Stimulated activated CD8-positive, alpha-beta memory T cell treated with anti-CD3 and anti-CD28 coated beads, Interleukin-4, amount 100 ng/mL, for 24 hours (primary cell): ENCODE measurements at places on chromosomes 16 and 17.

- no peak for DNase-seq
These were observed 770 bp upstream of the MYH3 start for GRCh38 chr17:10657879-10658278.

GRCh38 chr16:81650982-81651562, 128.0 kb upstream of the PLCG2 start:
- no peak for DNase-seq

DNA sequence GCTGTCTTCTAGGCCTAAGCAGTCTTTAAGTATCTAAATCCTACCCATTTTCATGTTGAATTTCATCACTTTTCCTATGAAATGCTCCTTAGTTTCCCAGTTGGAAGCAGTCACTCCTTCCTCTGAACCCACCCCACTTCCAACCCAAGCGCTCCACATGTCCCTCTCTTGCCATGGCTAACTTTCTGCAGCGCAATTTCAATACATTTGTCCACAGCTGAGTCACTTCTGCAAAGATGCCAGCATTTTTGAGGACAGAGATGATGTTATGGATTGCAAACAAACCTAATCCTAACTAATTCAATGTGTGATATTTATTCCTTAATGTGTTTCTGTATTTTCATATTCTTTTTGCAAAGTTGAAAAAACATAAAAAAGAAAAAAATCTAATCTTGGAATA, 71.7 kb downstream of the HLF start:
- DNase-seq, result no peak

- no peak for DNase-seq
These were observed 46.3 kb downstream of the PRKCA start for GRCh38 chr17:66348584-66349165.

DNA sequence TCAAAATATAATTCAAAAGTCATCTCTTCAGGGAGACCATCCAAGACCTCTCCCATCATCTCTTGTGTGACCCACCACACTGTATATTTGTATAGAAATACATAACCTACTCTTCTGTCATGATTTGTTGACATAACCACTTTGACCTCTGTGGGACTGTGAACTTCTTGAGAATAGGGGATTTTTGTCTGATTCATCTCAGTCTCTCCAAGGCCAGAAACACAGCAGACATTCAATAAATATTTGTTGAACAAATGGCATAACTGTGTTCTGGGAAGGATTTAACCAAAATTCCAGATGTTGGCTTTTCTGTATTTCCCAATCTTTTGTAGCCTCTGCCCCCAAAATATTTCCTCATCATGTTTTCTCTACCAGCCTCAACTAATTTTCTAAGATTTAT, 169.7 kb downstream of the CDH11 start:
- no peak for DNase-seq

GRCh38 chr17:14904386-14904785, 360.7 kb downstream of the PMP22 start:
- no peak for DNase-seq

- DNase-seq, result no peak
These were observed 49.0 kb downstream of the NT5M start for GRCh38 chr17:17351901-17352781.

GRCh38 chr17:77826132-77826873, 132.2 kb upstream of the TNRC6C start:
- no peak for DNase-seq

DNA sequence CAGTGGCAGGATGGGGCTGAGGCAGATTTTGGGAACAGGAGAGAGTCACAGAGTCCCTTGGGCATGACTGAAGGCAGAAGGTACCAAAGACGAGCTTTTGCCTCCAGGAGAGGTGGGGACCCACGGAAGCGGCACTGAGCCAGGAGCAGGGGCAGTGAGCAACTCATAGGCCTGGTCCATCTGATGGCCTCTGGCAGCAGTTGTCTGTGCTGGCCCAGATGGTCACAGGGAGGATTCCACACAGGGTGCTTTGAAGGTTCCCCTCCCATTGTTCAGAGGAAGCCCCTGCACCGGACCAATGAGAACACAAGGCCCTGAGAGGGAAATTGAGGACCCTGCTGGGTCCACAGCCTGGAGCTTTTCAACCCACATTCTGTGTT, 360.3 kb upstream of the TNRC6C start:
- DNase-seq, result no peak

- DNase-seq, result no peak
These were observed 13.6 kb downstream of the ZC3H7A start for GRCh38 chr16:11783319-11784037.

- no peak for DNase-seq
These were observed 159.4 kb upstream of the HSBP1 start for GRCh38 chr16:83648347-83648746.

- DNase-seq, result no peak
These were observed 140.4 kb downstream of the PMP22 start for GRCh38 chr17:15124746-15125145.

DNA sequence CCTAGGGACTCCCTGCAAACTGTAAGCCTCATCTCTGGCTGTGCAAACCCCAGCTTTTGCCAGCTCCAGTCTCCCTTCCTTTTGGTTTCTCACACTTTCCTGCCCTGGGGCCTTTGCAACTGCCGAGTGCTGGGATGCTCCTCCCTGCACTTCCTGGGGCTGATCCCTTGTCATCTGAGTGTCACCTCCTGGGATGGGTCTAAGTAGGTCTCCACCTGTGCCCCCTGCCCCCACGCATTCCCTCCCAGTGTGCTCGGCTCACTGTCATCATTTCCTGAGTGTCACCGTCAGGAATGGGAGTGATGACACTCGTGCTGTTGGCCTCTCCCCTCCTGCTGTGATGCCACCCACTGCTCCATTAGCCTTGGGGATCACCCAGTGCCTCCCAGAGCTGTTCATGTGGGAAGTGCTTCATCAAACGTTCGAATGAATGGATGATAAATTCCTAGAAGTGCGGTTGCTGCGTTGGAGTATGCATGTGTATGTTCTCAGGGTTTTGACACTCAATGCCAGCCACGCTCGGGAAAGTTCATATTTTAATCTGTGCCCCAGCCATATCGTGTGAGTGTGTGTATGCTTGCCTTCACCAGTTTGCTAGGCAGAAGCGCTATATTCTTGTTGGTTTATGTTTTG, 189.9 kb downstream of the NTN1 start:
- DNase-seq, result no peak

DNA sequence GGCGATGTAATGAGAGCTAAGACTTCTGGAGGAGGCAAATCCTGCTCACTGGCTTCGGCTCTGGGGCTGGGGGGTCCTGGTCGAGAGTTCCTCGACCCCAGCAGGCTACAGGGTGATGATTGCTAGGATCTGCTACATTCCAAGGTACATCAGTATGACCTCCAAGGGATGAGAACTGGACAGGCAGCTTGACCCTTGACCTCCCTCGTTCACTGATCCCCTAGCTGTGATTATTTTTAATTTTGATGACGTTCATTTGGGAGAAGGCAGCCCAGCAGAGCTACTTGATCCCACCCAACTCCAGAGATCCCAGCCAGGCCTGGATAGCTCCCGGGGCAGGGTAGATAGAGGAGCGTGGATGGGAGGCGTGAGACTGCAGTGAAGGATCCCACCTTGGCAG, 242.3 kb downstream of the MAF start:
- DNase-seq, result no peak

DNA sequence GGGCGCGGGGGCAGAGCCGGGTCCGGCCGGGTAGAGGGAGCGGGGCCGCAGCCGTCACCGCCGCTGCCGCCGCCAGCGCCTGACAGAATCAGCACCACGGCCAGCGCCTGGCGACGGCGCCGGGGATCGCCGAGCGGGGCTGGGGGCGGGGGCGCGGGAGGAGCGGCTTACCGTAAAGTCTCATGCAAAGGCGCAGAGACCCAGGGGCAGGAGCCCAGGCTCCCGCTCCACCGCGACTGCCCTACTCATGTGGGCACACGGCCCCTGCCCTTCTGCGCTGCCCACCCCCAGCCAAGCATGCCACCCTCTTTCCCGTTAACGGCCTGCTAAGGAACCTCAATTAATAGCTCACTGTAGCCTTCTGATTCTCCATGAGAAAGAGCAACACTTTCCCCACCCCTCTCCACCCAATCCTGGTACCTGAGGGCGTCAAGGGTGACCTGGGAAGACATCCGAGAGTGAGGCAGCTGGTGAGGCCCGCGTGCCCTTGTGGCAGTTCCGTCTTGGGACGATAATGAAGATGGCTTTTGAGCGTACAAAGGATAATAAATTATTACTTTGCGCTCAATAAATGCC, at the start of gene SEZ6:
Gene SEZ6, minus strand, starts transcription at position 98 of the 576 bp plus-strand sequence. CDS start 164 bp downstream, outside the sequence.
- peak; percentile 54 for DNase-seq

- no peak for DNase-seq
These were observed 282.8 kb downstream of the FTO start for GRCh38 chr16:53986793-53987192.

GRCh38 chr17:22277595-22277994, 585.3 kb downstream of the KCNJ18 start:
- no peak for DNase-seq

DNA sequence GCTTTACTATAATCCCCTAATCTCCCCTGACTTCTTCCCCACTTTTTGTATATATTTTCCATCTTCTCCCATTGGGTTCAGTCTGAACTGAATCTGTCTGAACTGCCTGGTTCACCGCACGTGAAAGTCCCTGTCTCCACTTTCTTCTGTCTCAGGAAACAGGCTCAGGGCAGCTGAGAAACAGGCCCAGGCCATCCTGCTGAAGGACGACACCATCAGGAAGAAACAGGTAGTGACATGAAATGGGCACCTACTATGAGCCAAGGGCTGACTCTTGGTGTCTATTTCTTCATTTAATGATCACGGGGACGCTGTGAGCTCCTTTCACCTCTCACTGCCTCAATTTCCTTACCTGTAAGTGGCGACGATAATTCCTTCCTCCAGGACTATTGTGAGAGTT, 90.5 kb upstream of the HSBP1 start:
- DNase-seq, result no peak

DNA sequence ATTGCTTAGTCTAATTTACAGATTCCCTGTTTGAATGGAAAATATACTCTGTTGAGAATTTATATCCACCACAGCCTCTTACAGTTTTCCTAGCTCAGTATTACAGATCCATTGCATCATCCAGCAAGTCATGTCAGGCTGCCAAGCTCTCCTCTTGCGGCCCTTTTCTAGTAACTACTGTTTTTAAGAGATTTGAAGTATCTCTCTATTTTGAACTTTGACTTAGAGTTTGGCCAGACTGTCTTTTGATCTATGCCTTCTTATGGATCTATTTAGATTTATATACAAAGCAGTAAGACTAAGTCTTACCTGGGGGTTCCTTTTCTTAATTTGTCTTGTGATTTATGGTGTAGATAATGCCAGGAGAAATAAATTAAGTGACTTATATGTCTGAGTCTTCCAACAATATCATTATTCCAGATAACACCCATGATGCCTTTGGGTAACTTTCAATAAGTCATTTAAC, 53.1 kb upstream of the ABCC11 start:
- no peak for DNase-seq

DNA sequence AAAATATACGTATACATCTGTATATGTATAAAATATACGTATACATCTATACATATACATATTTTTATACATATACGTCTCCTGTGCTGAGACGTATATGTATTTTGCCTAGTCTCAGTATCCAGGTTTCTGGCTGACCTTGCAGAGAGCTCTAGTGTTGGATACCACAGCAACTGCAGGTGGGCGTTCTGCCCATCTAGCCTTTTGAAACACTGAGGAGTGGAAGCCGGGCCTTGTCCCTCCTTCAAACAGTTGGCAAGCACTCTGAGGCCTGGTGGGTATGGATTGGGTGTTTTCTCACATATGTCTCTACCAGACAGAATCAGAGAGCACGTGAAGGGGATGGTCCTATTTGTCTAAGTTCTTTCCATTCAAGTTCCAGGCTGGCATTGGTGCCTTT, 39.4 kb upstream of the MRC2 start:
- DNase-seq, result no peak

- DNase-seq, result no peak
These were observed 132.0 kb downstream of the C16orf78 start for GRCh38 chr16:49505556-49505955.

- no peak for DNase-seq
These were observed 7.3 kb downstream of the TEX2 start for GRCh38 chr17:64255764-64256163.
